ENCODE measurements at places on chromosomes 16 and 17.

DNA sequence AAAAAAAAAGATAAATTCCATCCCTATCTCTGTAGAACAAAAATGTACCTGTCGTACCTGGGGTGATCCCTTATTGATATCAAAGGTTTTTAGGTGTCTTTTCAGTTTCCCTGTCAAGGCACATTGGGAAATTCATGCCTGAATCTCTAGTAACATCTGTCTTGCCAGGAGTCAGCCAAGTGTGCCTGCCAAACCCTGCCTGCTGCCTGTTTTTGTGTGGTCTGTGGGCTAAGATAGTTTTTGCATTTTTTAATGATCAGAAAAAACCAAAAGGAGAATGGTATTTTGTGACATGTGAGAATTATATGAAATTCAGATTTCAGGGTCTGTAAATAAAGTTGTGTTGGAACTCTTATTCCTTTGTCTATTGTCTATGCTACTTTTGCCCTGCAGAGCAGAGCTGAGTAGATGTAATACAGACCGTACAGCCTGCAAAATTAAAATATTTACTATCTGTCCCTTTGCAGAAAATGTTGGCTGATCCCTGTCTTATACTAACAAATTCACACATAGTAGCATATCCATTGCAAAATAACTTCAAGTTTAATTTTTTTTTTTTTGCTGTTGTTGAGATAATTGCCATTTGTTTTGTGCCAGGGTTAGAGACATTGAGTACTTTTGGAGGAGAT, 13.0 kb upstream of the CHP2 start:
- no peak for DNase-seq

DNA sequence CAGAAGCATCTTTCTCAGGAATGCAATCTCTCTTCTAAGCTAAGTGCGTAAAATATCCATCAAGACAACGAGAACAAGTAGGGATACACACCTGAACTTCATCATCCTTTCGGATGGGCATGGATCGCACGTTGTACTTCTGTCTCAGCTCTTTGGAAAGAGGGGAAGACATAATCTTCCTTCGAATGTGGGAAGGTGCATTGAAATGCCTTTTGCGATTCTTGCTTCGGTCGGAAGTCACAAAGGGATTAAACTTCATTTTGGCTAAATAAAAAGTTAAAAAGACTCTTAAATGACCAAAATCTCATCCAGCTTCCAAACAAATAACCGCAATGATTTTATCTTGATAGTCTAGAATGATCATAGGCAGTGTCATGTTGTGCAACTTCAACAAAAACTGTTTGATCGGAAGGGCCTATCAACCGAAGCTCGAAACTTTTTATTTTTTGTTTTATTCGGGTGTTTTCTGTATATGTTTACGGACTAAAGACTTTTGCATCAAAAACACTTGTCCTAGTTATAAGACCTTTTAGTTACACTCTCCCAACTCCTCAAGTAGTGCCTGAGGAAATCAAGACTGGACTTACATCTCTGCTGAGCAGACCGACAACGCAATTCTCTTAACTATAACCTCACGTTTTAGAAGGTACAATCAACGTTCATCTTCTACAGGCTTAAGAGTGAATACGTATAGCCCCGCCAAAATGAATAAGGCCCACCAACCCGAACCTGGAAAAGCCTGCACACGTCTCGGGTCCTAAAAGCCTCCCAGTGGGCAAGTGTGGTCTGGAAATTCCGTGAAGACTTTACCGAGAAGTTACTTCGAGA, 727 bp downstream of the RPL26 start:
- no peak for DNase-seq

DNA sequence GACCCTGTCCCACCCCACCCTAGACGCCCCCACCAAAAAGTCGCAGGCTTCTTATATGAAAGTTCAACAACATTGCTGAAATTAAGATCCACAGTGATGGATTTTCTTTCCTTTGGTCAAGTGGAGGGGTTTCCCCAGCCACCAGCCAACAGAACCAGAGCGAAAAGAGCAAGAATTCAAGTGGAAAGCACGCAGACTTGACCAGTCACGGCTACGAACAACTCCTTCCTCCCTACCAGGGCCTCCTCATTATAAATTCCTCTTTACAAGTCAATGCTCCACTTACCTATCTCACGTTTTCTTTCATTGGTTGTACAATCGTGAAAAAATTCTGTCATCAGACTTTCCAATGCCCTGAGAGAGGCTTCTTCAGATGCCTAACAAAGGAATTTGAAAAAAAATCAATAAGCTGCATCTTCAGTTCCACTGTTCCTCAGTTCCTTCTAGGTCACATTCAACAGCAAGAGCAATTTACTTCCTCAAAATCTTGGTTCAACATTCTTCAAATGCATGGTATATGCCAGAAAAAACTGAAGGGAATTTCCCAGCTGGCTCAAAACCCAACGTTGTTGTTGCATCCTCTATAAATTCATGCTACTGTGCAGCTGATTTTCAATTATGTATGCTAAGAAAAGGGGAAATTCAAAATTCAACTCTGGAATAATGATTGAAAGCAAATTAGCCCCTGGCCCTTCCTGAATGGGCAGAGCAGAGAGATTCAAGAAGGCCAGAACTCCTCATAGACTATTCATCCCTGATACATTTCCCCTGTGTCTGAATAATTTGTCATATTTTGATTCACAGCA, 30.9 kb downstream of the XPO6 start:
- DNase-seq: no peak

DNA sequence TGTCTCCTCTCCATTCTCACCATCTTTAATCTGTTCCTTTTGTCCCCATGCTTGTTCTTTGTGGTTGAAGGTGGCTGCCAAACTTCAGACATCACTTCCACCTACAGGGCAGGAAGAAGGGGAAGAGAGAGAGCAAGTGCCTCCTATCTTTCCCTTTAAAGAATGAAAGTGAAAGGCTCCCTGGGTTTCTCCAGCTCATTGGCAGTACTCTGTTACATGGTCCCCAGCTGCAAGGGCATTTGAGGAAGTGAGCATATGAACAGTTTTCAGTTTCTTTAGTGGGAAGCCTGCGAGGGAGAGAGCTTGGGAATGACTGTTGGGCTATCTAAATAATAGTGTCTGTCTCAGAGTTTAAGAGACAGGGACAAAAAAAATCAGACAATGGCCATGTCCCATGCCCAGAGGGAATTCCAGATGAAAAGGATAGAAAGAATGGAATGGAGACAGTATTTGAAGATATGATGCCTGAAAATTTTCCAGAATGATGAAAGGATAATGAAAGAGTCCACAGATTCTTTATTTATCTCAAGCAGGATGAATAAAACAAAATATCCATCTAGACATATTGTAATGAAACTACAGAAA, 159.9 kb downstream of the LGALS9B start:
- DNase-seq: no peak

DNA sequence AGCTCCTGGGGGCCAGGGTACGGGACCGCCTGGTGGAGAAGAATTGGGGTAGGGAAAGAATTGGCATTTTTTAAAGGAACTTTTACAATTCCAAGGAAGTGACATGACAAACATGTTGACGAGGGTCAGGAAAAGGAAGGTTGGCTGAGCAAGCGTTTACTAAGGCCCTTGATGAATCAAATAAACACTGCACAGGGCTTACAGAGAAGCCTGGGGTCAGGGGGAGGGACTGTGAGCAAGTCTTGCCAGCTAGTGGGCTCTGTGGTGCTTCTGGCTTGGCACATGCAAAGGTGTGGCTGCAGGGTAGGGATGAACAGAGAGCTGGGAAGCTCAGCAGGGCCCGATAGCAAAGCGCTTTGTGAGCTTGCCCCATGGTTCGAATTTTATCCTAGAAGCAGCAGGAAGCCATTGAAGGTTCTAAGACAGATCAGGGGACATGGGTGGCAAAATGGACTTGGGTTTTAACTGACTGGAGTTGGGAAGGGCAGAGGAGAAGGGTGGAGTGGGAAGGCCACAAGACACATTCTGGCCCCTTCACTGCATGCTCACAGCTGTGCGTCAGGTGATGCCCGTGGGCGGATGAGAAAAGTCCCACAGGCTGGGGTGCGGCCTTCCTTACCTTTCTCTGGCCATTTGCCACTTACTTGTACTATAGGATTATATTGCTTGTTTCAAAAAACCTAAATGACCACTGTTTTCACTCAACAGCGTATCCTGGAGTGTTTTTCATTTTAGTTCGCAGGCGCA, 117.8 kb downstream of the SOCS1 start:
- no peak for DNase-seq

- DNase-seq: no peak
Measured at GRCh38 chr16:31148281-31148728, 1.6 kb downstream of the PRSS36 start.

DNA sequence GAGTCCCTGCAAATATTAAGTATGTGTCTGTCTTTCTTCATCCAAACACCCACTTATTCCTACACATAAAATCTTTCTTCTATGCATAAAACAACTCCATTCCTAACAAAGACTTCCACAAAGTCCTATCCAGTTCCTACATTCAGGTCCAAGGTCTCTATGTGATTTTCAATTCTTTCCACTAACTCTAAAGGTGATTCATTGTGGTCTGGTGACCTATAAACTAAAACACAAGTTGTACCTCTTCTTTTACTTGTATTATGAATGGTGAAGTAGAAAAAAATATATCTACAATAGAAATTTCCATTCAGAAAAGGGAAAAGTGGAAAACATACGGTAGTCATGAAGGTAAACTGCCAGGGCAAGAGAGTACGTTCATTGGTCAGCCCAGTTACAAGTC, 56.6 kb downstream of the USP32 start:
- DNase-seq: no peak

GRCh38 chr17:58569196-58569595, 54.8 kb upstream of the MTMR4 start:
- no peak for DNase-seq

- DNase-seq: no peak
Measured at GRCh38 chr17:32206861-32207260, 58.8 kb upstream of the RHBDL3 start.

GRCh38 chr17:21141331-21141730, 14.6 kb downstream of the DHRS7B start:
- DNase-seq: no peak
